ENCODE measurements at places on chromosomes 12 and 14.

- no peak for DNase-seq
Observed at GRCh38 chr12:30063435-30063945, 279.7 kb upstream of the TMTC1 start.

GRCh38 chr14:102184316-102185035, 44.8 kb downstream of the WDR20 start:
- DNase-seq, result no peak

DNA sequence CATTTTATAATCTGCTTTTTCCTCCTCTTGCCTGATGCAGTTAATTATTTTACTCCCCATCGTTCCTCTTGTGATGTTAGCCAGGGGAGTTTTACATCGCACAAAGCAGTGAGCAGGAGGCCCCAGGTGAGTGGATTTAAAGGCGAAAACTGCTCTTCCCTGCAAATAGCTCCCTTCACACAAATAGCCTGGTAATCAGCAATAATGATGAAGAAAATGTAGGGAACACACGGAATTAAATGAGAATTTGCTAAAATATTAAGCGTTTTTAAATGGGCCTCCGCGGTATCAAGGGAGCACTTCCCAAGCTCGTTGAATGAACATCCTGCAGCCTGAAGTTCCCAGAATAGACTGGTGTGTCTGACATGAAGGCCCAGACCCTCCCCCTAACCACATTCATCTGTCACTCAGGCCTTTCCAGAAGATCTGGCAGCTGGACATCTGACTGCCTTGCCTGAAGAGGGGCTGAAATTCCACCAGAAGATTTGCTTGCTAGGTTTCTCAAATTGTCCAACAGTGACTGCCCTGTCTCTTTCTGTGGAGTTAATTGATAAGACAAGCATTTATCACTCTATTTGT, 127.2 kb downstream of the CCDC60 start:
- no peak for DNase-seq

DNA sequence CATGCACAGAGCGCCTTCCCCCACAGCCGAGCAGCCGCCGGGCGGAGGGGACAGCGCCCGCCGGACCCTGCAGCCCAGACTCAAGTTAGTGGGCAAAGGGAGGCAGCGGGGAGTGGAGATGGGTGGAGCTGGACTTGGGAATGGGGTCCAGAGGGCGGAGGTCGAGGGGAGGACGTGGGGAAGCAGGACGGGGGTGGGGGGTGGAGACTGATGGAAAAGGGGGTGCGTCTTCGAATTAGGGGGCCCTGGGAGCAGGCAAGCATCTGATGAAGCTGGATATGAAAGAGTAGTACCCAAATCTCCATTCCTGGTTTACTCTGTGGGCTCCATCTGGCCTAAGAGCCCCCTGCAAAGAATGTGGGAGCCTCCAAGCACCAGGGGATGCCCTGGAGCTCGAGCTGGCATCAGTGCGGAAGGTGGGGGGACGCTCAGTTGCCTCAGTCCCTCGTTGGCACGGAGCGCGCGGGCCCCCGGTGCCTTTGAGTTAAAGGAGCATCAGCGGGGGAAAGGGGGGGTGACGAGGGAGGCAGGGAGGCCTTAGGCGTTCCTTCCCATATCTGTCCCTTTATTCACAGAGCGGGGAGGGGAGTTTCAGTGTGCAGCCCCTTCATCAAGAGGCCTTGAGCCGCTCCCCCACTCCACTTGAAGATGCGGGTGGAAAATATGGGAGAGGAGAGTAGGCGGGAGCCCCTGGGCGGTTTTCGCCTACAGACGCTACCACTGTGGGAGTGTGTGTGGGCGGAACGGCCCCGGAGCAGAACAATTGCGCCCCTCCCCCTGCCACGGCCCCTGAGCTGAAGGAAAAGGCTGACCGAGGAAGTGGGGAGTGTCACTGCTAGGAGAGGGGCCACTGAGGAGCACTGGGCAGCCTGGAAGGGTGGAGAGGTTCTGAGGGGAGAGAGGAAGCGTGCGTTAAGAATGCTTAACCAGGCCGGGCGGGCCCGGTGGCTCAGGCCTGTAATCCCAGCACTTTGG, 644 bp downstream of the NAB2 start:
- peak; percentile 66 for DNase-seq

DNA sequence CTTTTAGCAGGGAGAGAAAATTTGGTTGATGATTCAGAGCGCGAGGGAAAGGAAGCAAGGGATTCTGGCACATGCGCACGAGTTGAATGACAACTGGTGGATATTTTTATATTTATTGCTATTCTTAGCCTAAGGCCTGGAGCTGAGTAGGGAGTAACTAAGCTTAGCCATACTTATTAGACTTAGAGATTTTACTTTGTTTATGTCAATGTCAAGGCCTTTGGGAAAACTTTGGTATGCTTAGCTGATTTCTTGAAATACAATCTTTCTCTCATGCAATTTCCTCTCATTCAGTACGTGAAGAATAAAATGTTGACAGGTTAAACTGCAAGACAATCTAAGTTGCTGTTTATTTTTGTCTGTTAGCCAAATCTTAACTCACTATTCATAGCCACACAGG, 101.1 kb downstream of the CRADD start:
- no peak for DNase-seq

DNA sequence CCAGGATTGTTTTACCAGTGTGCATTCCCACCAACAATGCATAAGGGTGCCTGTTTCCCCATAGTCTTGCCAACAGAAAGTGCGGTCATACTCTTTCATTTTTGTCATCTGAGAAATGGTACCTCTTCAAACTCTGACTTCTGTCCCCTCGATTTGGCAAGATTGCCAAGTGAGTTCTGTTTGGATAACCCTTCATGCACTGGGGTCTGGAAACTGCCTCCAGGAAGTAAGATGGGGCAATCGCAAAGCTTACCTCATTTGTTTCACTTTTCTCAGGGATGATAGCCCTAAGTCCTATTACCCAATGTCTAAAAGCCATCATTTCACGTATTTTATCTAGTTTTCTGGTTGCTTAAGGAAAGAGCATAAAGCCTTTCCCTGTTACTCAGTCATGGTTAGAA, 28.6 kb upstream of the NR1H4 start:
- no peak for DNase-seq

DNA sequence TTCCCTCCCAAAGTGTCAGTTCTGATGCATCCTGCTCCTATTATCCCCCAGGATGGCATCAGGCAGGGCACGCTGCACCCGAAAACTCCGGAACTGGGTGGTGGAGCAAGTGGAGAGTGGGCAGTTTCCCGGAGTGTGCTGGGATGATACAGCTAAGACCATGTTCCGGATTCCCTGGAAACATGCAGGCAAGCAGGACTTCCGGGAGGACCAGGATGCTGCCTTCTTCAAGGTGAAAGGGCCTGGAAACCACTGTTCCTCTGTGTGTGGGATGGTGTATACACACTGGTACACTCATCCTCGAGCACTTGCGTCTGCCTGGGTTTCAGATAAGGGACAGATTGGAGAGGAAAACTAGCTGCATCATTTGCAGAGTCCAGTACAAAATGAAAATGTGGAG, 1.0 kb downstream of the IRF9 start:
- DNase-seq, result no peak
